Testis (tissue), 5 donors: ENCODE measurements at places on chromosomes 2 and 18. TPM values are rescaled to one million over a fixed set of nuclear protein-coding genes. Genes with fewer than 3 reads are reported as not detected.

Gene CNTNAP5
- 0.31 TPM for total RNA-seq

Gene SIX3
- total RNA-seq, result 0.47 TPM

Gene SERPINE2
- 145 TPM for total RNA-seq

Gene HOXD11
- total RNA-seq, result 0.62 TPM

Gene ANKRD53
- 10.6 TPM for total RNA-seq

Gene OXER1
- 1.3 TPM for total RNA-seq

Gene PLEKHH2
- total RNA-seq, result 80.2 TPM

Gene LOXHD1
- 11.3 TPM for total RNA-seq

Gene SRD5A2
- total RNA-seq, result 1.3 TPM

Gene DOK6
- total RNA-seq, result 8.5 TPM

Gene ETAA1
- 19.2 TPM for total RNA-seq

Gene RGPD4
- total RNA-seq, result 7.1 TPM

Gene PSMA8
- 13.1 TPM for total RNA-seq

Gene LGALSL
- 10.8 TPM for total RNA-seq

Gene VWC2L
- 1.6 TPM for total RNA-seq

Gene PMAIP1
- total RNA-seq, result 4.8 TPM

Gene CCDC74B
- total RNA-seq, result 117 TPM

Gene SPEG
- total RNA-seq, result 23.0 TPM

Gene CFAP65
- 15.5 TPM for total RNA-seq

Gene MAP3K19
- total RNA-seq, result 9.8 TPM

Gene ZSWIM2
- 7.9 TPM for total RNA-seq

Gene PFN4
- 62.8 TPM for total RNA-seq

Gene CYP27C1
- 0.55 TPM for total RNA-seq

Gene TRPM8
- 0.79 TPM for total RNA-seq

Gene CCDC178
- total RNA-seq, result 17.5 TPM

Gene SKA1
- total RNA-seq, result 5.5 TPM

Gene SP140
- 7.2 TPM for total RNA-seq

Gene NTSR2
- 0.47 TPM for total RNA-seq

Gene PXDN
- 41.8 TPM for total RNA-seq

Gene PTPRN
- total RNA-seq, result 6.0 TPM

Gene ADAM23
- 19.5 TPM for total RNA-seq

Gene GAL3ST2
- total RNA-seq, result 4.3 TPM

Gene SLC38A11
- total RNA-seq, result 1.2 TPM

Gene GATA6
- total RNA-seq, result 54.6 TPM

Gene NPHP1
- 19.7 TPM for total RNA-seq

Gene QPCT
- total RNA-seq, result 2.9 TPM

Gene LBX2
- 1.4 TPM for total RNA-seq

Gene TEKT4
- total RNA-seq, result 23.5 TPM

Gene CIB4
- total RNA-seq, result 8.7 TPM

Gene DES
- total RNA-seq, result 17.6 TPM

Gene LAMA1
- 146 TPM for total RNA-seq

Gene PSTPIP2
- total RNA-seq, result 5.0 TPM

Gene ALK
- 3.8 TPM for total RNA-seq

Gene SPRED2
- total RNA-seq, result 14.1 TPM

Gene CRYBA2
- 2.9 TPM for total RNA-seq

Gene SMYD1
- 1.5 TPM for total RNA-seq

Gene HOXD4
- total RNA-seq, result 13.3 TPM

Gene ZBTB7C
- total RNA-seq, result 42.4 TPM

Gene LIMS3
- 13.8 TPM for total RNA-seq

Gene CDCA7
- 14.6 TPM for total RNA-seq

Gene ZNF397
- total RNA-seq, result 32.2 TPM

Gene BUB1
- total RNA-seq, result 72.9 TPM

Gene RNF152
- total RNA-seq, result 10.8 TPM

Gene RFTN2
- total RNA-seq, result 16.1 TPM

Gene HS1BP3
- 23.5 TPM for total RNA-seq

Gene REG3G
- 22.3 TPM for total RNA-seq

Gene DTNB
- total RNA-seq, result 45.1 TPM

Gene IL36A
- not detected for total RNA-seq

Gene DNAJC5G
- 57.9 TPM for total RNA-seq

Gene CRYGA
- total RNA-seq, result not detected
